ENCODE measurements at places on chromosomes 1 and 21.

DNA sequence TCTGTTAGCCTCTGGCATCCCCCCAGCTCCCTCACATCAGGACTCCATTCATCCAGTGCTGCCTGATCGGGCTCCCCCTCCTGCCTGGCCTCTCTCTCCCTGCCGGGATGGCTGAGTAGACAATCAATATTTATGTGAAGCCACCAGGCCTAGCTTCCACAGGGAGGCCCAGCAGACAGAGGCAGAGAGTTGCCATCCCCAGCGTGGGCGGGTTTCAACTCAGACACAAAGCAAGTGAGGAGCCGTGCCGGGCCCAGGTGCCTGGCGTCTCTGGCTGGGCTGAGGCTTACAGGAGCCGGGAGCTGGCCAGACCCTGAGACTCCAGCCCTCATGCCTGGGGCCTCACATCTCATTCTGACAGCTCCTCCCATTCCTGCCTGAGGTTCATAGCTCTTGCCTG is 34.5 kb upstream of the ATP2B4 start:
- no peak for DNase-seq

- no peak for DNase-seq
These were observed 16.9 kb upstream of the MTF2 start for GRCh38 chr1:93061895-93062792.

DNA sequence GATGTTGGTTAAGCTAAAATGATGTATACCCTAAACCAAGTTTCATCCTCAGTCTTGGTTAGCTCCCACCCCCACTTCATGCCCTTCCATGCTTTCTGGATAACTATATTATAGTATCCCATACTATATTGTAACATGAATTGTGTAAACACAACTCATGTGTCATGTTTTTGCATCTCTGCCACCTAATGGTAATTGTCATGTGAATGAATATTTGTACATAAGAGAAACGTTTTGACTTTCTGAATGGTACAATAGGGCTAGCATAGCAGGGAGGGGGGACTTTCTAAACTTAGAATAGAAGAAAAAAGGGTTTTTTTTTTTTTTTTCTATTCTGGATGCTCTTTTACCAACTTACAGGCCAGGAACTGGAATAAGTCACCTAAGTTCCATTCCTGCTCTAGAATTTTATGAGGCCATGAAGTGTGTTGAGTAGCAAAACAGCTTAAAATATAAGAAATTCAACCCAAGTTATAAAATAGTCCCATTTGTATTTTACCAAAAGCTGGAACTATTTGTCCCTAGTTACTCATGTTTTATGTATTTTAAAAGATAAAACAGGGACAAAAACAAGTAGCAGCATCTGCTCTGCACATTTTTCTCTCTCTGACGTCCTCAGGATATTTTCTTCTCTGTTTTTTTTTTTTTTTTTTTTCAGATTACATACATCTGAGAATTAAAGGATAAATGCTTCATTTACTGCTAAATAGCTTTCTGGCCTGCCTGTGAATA is 77.4 kb downstream of the HLX start:
- DNase-seq = no peak

- peak; percentile 22 for DNase-seq
These were observed 170.2 kb downstream of the RUNX1 start for GRCh38 chr21:34878940-34879339.

DNA sequence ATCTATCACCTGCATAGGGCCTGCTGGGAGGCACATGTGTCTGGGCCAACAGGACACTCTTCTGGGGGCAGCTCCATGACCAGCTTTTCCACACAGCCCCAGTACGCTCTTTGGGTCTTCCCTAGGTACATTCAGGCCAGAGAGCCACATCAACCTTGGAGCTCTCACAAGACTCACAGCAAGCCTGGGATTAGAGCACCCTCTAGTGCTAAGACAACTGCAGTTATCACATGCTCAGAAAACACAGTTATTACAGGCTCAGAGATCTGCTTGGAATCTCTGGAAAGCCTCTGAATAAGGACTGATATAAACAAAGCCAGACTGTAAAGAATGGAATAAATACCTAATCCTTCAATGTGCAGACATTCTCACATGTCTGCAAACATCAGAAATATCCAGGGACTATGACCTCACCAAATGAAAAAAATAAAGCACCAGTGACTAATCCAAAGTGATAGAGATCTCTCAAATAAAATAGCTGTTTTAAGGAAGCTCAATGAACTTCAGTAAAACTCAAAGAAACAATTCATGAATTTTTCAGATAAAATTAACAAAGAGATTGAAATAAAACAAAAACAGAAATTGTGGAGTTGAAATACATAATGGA is 563.9 kb upstream of the NR5A2 start:
- no peak for DNase-seq

- DNase-seq = no peak
These were observed 8.6 kb downstream of the AGO3 start for GRCh38 chr1:35939484-35939883.

DNA sequence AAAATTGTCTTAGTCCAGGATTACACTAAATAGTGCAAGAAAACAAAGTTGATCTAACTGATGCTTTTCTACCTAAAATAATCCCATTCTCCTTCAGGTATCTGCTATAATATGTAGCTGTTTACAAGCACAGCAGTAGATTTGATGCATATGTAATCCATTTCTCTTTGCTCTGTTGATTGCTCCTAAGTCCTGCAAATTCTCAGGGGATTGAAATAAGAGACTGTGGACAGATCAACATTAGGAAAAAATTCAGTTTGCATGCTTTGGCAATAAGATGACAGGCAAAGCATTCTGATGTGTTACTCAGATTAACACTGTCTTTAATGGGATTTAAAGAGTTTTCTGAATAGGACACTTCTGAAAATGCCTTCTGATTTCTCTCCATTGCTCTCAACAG is 34.7 kb downstream of the RNF11 start:
- DNase-seq = no peak

DNA sequence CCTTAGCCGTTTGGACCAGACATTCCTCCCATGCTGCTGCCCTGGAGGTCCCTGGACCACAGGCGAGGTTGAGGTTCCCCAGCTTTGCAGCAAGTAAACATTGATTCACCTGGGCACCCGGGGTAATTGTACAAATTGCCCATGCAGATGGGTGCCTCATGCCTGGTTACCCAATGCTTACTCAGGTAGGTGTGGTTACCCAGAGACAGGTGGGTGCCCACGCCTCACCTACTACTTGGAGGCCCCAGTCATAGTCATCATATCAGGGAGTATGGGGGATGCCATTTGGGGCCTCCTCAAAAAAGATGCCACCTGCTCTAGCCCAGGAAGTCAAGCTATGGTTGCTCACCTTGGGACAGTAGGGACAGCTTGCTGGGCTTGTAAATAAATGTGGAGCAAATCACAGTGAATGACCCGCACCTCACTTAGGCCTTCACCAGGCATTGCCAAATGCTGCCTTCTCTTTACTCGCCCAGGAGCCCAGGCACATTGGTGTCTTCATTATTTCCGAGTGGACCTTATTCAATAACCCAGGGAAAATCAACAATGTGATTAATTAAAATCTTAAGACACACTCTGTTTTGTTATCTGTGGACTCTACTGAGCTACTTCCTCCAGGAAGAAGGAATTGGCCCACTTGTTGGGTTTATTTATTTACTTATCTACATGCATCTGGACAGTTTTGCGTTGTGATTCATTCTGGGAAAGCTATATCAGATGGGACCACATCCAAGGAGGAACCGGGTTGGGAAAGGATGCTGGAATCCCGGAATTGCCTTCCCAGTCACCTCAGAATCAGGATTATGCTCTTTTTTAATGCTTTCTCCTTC is 35.6 kb upstream of the GRHL3 start:
- no peak for DNase-seq

DNA sequence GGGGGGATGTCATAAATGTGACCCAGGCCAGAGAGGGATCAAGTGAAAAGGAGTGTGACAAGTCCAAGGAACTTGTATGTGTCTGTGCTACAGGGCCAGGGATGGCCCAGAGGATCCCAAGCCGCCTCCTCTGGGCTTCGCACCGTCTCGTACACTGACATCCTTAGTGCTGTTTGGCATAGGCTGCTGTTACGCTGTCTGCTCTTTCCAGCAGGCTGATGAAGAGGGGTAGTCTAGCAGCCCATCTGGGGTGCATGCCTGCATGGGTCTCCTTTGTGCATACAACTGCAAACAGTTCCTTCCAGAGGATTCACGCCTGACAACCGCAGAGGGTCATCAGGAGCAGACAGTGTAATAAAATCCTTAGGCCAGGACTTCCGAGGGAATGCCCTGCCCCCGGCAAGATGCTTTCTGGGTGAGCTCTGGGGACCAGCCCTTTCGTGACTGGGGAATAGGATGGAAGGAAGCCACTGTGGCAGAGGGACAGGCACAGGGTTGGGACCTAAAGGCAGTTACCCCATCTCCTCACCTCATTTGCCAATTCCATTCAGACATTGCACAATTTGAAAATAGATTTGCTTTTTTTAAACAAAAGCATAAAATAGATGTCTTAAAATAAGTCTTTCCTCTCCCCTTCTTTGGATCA is 6.3 kb upstream of the GOLT1A start:
- no peak for DNase-seq

- DNase-seq = no peak
These were observed 19.3 kb downstream of the CRYZL1 start for GRCh38 chr21:33622253-33622652.

DNA sequence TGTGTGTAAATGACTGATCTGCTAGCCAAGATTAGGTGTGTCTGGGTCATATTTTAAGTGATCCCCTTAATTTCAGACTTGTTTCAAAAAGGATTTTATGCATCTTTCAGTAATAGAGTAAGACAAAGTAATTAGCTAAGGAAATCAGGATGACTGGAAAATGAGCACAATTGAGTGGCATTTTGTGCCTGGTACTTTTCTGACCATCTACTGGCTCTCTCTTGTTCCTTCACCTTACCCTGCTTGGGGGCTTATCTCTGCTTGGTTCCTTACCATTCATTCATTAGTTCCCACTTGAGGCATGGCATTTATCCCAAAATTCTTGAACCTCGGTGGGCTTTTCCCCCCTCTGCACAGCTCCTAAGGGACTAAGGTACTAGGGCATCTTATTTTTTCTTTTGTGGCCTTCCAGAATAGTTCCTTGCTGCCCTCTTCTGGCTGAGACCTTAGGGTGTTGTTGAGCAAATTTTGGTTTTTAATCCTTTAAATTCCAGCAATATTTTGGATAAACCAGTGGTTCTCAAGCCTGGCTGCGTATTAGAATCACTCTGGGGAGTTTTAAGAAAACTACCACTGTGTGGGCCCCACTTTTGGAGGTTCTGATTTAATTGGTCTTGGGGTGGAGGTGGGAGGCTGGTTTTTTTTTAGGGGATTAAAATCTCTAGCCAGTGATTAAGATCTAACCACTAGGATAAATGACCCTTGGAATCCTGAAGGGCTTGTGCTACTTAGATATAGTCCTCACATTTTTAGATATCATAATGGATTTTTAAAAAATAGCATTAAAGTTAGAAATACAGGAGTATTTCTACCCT is 50.8 kb downstream of the HS2ST1 start:
- no peak for DNase-seq

DNA sequence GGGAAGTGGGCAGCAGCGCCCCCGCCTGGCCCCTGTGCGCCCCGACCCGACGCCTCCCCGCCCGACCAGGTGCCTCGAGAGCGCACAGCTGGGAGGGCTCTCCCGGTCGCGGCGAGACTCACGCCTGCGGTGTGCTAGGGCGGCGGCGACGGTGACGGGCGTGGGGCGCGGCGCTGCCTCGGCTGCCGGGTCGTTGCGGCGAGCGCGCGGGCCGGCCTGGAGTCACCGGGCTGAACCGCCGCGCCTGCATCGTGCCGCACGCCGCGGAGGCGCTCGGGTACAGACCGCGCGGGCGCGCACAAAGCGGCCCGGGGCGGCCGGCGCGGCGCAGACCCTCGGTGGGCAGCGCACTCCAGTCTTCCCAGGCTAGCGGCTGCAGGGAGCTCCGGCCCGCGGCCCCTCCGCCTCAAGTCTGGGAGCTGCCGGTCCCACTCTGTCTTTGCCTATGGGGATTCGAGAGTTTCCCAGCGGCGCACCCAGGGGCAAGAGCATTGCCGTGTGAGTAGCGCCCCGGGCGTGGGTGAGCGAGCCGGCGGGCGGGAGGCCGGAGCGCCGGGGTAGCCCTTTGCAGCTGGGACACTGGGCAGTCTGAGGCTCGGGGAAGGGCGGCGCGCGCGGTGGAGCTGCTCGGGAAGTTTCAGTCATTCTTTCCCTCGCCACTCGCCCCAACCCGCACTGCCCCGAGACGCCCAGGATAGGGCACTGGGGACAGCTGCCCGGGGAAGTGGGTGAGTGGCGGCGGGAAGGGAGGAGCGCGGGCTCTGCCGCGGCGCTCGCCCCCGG is at the start of gene SLC35F3:
Gene SLC35F3, plus strand, starts transcription at position 44 of the 783 bp plus-strand sequence.
- no peak for DNase-seq

DNA sequence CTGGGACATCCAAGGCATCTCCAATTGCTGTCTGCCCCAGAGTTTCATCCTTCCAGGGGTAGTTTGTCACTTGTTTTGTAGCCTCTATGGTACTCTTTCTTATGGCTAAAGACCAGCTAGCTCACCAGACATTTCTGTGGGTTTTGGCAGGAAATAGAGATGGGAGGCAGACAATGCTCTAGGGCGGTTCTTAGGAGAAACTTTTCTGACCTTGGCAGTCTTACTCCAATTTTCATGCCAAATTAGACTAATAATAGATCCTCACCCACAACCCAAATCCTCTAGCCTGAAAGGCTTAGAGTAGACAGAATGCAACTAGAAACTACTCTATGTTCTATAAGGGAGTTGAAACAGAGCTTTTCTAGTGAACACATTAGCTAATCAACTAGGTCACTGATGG is 69.8 kb downstream of the LRIG2 start:
- no peak for DNase-seq

GRCh38 chr1:240021709-240022108 is 70.0 kb upstream of the FMN2 start:
- DNase-seq = no peak

GRCh38 chr1:76186554-76187170 is 112.1 kb downstream of the ST6GALNAC3 start:
- DNase-seq = no peak

- no peak for DNase-seq
These were observed 3.9 kb upstream of the ATP1B1 start for GRCh38 chr1:169102567-169102966.

GRCh38 chr1:160945079-160945478 is 9.5 kb downstream of the ITLN2 start:
- DNase-seq = no peak

DNA sequence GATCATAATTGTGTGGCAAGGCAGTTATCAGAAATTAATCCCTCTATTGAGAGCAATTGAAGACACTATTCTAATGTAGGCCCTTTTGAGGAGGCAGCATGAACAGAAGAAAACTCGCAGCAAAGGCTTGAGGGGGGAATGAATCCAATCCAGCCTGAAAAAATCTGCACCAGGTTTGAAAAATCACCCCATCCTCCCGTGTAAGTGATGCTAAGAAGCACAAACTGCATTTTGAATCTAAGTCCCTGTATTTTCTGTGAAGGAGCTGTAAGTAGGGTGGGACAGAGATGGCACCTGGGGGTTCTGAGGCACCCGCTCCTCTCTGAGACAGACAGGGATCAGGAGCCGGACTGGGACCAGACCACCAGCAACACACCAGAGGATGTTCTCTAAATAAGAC is at the start of gene CRB1:
Gene CRB1, plus strand, starts transcription at position 241 of the 400 bp plus-strand sequence. CDS start 161 bp downstream, outside the sequence.
- no peak for DNase-seq

- no peak for DNase-seq
These were observed 667.3 kb downstream of the NPHP4 start for GRCh38 chr1:5324883-5325282.

All from vagina (tissue), 2 donors.